Stimulated activated CD4-positive, alpha-beta T cell treated with anti-CD3 and anti-CD28 coated beads, Interleukin-4, amount 100 ng/mL, for 4 hours (primary cell): ENCODE measurements at places on chromosomes 4 and X.

GRCh38 chr4:19780871-19781270 is 470.8 kb upstream of the SLIT2 start:
- DNase-seq = no peak

DNA sequence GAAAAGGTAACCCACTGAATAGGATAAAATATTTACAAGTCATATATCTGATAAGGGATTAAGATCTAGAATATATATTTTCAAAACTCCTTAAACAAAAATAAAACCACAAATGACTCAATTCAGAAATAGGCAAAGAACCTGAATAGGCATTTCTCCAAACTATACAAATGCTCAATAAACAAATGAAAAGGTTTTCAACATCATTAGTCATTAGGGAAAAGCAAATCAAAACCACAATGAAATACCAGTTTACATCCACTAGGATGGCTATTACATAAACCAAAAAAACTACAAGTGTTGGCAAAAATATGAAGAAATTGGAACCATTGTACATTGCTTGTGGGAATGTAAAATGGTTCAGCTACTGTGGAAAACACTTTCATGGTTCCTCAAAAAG is 167.0 kb upstream of the GALNT7 start:
- no peak for DNase-seq

DNA sequence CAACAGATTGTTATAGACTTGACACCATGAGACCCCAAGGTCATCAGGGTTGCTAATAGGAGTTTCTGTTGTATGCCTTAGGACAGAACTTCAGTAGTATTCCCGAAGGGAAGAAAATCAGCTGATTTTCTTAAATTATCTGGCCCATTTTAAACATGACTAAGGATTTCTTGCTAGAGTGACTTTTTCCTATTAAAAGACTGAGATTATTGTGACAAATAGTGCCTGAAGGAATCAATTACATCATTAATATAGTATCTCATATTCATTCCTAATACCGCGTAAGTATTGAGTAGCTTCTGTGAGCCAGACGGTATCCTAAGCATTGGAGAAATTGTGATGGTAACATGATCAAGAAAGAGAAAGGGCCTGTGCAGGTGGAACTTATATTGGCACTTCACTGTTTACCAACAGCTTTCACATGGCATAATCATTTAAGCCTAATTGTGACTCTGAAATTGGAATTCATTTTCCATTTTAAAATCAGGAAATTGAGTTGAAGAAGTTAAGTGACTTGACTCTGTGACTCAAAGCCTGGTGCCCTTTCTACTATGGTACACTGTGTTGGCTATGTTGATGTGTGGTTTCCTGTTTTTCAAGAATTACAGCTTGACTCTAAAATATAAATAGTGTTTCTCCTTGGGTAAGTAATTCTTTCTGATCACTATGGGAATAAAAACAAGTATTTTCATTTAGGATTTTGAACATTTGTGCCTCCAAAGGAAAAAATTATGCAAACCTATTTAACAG is 4.1 kb downstream of the AFF1 start:
- no peak for DNase-seq

DNA sequence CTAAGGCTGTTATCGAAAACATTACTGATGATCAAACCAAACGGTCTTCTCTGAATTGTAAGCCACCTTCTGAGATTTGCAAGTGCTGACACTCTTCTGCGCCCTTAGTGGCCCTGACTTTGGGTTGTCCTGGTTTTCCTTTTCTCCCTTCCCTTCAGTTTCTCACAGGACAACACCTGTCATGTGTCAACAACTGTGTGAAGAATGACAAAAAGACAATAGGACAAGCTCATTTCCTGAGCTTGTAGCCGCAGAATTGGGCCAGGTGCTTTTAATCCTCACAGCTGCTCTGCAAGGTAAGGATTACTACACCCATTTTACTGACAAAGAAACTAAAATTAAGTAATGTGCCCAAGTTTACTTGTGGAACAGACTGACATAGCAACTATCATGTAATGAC is 44.9 kb upstream of the TXK start:
- no peak for DNase-seq

- DNase-seq = no peak
Measured at GRCh38 chr4:184197536-184198082, 20.1 kb downstream of the ENPP6 start.
